ENCODE measurements at places on chromosomes 6 and 20.

GRCh38 chr6:141580988-141581552, 551.7 kb upstream of the GJE1 start:
- no peak for DNase-seq

- DNase-seq = no peak
Observed at GRCh38 chr20:60242836-60243505, 284.7 kb downstream of the CDH26 start.

DNA sequence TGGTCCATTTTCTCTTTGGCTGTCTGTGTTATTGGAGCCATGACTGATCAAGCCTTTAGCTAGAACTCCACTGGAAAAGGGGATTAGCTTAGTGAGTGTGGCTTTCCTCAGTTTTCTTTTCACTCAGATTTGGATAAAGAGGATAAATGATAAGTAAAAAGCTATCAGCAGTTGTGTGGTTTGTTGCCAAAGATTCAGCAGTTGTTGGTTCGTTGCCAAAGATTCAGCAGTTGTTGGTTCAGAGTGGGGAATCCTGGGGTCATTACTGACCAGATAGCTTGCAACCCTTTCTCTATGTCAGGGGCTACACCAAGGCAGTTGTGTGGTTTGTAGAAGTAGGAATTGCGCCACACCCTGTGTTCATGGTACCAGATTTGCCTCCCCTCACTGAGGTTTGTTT, 107.7 kb upstream of the SCP2D1 start:
- no peak for DNase-seq

GRCh38 chr6:5416250-5416649, 154.9 kb downstream of the FARS2 start:
- DNase-seq = no peak

- no peak for DNase-seq
Observed at GRCh38 chr6:150176659-150177058, 33.8 kb downstream of the PPP1R14C start.

DNA sequence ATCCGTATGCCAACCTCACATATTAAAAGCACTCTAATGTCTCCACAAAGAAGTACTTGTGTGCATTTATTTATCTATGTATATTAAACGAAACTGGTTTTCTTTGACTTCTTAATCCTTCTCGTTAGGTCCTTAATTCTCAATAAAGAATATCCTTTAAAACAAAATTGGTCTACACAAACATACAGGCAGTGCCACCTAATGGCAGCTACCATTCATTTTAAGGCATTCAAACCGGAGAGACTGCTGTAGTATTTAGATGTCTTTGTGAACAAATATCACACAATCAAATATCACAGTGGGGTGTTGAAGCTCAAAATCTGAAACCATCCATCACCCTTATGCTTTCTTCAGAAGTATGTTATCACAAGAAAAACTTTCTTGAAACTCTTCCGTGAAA, 96.6 kb upstream of the IRAK1BP1 start:
- no peak for DNase-seq

- DNase-seq = no peak
Observed at GRCh38 chr6:33391922-33392594, 435 bp downstream of the KIFC1 start.

DNA sequence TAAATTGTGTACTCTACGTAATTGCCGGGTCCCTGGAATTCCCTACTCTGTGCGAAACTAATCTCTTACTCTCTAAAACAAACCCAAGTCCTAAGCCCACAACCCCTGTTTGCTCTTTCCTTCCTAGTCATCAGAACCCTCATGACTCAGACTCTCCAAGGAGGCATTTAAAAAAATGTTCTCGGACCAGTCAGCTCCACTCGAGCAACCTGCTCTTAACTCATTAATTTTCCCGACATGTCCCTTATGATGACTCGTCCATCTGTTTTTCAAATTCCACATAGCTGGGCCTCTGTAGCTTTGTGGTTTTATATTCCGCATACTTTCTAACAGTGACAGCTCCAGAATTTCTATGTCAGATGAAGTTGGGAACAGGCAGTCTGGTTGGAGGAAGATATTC, 2.6 kb upstream of the MUC22 start:
- no peak for DNase-seq

- DNase-seq = no peak
Observed at GRCh38 chr6:39156801-39157200, 41.8 kb upstream of the SAYSD1 start.

DNA sequence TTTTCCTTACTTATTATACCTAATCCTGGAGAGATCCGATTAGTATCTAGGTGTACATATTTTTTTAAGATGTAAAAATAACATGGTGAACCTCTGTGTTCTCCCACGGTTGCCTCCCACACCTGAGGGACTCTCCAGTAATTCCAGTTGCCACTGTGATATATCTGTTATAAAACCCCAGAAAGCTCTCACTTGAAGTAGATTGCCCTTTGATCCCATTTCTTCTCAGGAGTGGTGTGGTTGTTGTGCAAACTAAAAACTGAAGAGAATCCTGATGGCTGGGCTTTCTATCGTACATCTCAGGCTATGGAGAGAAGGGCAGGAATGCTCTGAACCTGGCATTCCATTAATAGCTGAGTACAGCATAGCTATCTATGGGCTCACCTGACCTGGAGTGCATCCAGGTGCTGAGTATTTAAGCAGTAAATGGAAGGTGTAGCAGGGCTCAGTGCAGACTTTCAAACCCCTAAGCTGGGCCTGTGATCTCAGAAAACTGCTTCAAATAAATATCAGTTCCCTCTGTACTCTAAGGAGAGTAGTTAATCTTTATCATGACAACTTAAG, 41.0 kb downstream of the VGLL2 start:
- no peak for DNase-seq

DNA sequence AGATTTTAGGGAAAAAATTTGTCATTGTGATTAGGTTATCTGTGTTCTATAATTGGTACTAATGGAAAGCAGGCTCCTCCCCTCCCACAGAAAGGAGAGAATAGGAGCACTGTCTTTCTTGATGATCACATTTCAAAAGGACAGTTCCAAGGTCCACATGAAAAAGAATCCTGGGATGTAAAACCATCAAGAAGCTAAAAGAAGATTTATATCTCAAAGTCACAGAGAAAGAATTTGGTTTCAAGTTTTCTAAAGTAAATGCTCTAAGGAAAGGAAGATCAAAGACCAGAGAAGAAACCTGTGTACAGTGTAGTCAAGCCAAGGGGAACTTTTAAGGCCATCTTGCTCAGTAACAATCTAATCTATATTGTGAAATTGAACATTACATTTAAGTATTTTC, 652.7 kb upstream of the HS3ST5 start:
- no peak for DNase-seq

- DNase-seq = no peak
Observed at GRCh38 chr6:13378669-13379590, 50.6 kb upstream of the TBC1D7 start.

DNA sequence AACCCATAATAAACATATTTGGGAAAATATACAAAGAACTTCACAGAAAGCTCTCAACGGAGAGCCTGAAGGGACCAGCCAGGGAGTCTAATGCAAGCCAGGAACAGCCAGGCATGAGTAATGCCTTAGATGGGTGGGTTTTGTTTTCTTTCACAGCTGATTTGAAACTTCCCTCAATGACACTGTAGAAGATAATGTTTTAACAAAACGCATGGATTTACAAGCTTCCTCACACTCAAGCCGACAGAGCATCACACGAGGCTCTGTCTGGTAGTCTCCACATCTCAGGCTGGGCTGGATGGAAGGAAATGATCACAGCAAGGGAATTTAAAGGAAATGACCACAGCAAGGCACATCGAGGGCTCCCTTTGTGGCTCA, 113.9 kb downstream of the GMPR start:
- DNase-seq = no peak

GRCh38 chr6:139243536-139243935, 48.3 kb downstream of the TXLNB start:
- no peak for DNase-seq

GRCh38 chr6:4224067-4224978, 88.9 kb upstream of the ECI2 start:
- DNase-seq = no peak

GRCh38 chr6:90604546-90604945, 17.7 kb upstream of the MAP3K7 start:
- DNase-seq = no peak

DNA sequence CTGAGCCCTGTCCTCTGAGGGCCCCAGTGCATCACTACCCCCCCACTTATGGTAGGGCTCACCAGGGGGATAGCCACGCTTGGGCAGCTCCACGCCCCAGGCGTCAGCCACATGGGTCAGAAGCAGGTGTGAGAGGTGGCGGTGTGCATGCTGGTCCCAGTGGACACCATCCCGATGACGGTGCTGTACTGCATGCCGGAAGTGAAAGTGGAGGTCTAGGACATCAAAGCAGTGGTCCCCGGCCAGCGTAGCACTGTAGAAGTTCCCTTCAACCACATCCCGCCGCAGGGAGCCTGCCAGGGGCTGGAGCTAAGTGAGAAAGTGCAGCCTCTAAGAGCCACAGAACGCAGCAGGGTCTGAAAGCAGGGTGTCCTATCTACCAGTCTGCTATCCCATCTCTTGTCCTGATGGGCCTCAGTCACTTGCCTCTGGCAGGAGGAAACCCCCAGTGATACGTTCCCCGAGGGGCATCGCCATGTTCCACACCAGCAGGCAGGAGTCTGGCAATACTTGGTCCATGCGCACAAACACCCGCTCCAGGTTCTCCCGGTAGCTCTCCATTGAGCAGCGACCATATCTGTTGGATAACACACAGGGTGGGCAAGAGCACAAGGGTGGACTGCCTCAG, 2.2 kb downstream of the PCED1A start:
- DNase-seq = no peak

GRCh38 chr6:134844120-134844519, 105.8 kb downstream of the ALDH8A1 start:
- DNase-seq = no peak

DNA sequence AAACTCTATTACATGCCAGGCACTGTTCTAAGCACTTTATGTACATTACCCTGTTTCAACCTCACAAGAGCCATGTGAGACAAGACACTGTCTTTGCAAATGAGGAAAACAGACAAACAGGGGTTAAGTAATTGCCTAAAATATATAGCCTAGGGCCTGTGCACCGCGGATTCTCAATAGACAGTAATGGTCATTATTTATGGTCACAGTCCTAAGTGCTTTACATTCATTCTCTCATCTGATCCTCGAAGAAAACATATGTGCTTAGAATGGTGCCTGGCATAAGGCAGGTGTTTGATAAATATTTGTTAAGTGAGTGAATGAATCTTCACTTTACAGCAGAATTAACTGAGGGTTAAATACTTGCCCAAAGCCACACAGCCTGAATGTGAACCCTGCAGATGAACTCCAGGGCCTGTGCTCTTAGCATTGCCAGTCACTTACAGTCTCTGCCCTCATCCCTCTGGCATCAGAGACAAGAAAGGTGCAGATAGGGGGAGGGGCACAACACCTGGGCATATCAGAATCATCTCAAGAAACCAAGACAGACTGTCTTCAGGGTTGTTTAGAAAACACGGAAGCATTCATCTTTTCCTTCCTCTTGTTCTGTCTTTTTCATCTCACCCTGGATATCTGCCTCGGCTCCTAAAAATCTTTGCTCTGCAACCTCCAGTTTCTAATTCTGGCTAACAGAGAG, 92.8 kb upstream of the SASH1 start:
- no peak for DNase-seq

- no peak for DNase-seq
Observed at GRCh38 chr20:60728705-60729104, 523.4 kb upstream of the CDH4 start.

GRCh38 chr20:1085492-1086276, 32.7 kb upstream of the PSMF1 start:
- no peak for DNase-seq

GRCh38 chr20:48146308-48146707, 361.0 kb upstream of the SULF2 start:
- DNase-seq = no peak

DNA sequence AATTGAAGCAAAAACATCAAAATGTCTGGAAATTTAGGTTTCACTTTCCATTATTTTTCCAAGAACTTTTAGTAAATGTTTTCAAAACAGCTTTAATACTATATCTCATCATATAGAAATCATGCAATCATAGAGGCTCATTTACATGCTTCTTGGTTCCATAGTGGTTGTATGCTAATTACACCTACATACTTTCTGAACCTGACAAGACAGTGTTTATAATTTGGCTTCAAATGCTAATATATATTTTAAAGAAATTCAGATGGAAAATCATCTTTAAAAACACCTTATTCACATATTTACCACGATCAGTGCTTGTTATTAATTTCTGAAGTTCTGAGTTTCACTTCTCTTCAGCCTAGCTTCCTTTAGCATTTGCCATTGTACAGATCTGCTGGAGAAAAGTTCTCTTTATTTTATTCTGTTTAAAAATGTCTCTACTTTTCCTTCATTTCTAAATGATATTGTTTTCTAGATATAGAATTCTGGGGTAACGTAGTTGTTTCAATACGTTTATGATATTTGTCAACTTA, 89.9 kb downstream of the PLCB1 start:
- DNase-seq = no peak

DNA sequence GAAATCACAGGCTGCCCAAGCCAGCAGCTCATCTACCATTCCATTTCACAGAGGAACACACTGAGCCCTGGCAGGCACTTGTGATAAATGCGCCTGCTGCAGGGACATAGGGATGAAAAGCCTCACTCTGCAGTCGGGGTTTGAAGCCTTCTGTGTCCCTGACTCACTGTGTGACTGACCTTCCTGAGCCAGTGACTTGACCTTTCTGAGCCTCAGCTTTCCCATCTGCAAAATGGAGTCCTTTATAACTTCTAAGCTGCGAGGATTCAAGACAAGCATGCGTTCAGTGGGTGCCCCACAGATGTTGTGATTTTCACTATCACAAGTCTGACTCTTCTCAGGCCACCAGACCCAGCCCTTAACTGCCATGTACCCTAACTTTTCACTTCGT, 5.5 kb downstream of the TGM2 start:
- no peak for DNase-seq

GRCh38 chr20:8244637-8245036, 112.6 kb downstream of the PLCB1 start:
- no peak for DNase-seq

DNA sequence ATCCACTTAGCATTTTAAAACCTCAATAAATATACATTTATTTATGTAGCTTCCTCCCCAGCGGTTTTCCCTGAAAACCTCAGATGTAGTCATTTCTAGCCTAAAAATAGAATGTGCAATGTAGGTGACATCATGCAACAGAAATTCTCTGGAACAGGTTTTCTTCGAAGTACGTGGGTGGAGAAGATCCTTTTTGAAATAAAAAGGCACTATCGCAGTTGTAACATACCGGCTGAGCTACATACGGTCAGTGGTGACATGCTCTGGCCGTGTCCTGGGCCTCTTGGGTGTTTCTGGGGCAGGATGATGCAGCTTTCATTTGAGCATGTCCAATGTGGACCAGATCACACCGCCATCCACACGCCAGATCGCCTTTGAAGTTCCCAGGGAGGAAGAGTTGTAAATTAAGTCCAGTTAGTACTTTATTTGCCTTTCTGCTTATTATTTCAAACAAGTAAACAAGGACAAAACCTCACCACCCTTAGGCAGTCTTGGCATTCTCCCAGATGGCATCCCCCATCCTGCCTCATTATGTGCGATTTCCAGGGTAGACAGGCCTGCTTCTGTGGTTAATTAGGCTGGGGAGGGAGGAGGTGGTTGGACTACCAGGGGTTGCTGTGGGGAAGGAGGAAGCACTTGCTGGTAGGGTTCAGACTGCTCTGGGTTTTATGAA, 109.5 kb upstream of the CLDN20 start:
- peak; percentile 35 for DNase-seq

- DNase-seq = peak; percentile 45
Observed at GRCh38 chr6:139027620-139028182, 844 bp upstream of the ABRACL start.

Data from activated T-helper 2 cell treated with anti-CD3 and anti-CD28 coated beads, Interferon-gamma antibody, Interleukin-2, Interleukin-4, amounts not matched to agents 10 μg/mL and 5 μg/mL and 100 μg/mL, durations not matched to agents 14 hours and 24 hours and 36 hours (primary cell).